ENCODE measurements at places on chromosomes 6 and 20.

DNA sequence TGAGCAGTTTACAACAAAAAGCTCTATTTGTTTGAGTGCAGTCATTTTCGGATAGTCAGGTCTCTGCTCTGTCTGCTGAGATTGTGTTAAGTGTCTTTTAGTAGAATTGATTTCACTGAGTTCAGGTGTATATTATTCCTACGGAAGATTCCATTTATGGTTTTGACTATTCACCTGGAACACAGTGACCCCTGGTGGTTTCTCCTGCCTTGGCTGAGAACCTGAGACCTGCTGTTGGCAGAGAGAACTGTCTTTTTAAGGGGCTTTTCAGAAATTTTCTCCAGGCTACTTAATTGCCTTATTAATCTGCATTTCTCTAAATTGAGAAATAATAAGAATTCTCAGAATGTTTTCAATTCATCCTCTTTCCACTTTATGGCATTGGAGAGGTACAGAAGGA is 508.0 kb downstream of the TBC1D32 start:
- no peak for DNase-seq

DNA sequence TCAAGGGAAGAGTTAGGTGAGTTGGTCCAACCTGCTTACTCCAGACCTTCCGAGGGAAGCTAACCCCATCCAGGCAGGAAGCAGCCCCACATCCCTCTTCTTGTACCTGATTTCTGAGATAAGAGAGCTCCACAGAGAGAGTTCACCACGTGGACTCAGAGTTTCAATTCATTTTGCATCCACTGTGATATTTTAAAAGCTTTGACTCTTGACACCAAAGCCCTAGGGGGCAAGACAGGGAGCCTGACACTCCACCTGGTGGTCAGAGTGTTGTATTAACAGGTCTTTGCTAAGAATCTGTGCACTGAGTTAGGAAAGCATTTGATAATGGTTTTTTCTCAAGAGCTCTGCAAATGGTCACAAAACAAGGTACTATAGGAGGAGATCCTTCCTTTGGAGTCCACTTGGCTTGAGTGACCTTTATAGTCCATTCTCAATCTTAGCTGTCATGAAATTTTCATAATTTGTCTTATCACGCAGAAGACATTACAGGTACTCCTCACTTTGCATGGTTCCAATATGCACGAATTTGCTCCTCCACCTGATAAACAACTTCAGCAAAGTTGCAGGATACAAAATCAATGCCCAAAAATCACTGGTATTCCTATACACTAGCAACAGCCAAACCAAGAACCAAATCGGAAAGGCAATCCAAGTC is 56.2 kb upstream of the RIPOR2 start:
- peak; percentile 49 for DNase-seq

- no peak for DNase-seq
These were observed 236.4 kb downstream of the ARHGAP18 start for GRCh38 chr6:129473546-129473945.

DNA sequence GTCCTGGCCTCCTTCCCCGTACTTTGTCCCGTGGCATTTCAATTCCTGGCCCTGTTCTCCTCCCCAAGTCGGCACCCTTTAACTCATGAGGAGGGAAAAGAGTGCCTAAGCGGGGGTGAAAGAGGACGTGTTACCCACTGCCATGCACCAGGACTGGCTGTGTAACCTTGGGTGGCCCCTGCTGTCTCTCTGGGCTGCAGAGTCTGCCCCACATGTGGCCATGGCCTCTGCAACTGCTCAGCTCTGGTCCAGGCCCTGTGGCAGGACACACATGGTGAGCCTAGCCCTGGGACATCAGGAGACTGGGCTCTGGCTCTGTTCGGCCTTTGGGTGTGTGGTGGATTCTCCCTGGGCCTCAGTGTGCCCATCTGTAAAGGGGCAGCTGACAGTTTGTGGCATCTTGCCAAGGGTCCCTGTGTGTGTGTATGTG is 58.5 kb downstream of the SRC start:
- DNase-seq, result no peak

DNA sequence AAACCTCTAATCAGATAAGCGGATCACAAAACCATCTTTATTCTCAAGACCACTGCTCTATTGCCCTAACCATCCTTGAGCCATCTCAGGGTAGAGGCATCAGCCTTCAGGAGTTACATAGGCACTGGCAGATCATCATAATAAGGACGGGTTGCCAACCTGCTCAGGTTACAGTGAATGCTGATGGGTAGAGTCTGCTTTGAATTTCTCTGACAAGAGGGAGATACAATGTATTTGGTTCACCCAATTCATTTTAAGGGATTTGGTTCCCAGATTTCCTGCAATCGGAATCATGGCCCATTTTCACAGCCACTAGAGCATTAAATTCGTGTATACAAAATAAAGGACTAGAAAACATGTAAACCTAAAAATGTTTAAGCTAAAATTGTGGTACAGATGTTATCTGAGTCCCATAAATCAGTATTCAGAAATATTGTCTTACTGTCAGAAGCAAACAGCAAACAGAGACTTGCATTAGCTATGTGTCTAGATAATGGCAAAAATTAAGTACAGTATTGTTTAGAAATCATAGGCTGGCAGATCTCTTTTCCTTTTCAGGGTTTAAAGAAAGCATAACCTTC is 41.9 kb upstream of the TMEM170B start:
- no peak for DNase-seq

- DNase-seq, result no peak
These were observed 7.7 kb upstream of the SEC63 start for GRCh38 chr6:107965746-107966145.

DNA sequence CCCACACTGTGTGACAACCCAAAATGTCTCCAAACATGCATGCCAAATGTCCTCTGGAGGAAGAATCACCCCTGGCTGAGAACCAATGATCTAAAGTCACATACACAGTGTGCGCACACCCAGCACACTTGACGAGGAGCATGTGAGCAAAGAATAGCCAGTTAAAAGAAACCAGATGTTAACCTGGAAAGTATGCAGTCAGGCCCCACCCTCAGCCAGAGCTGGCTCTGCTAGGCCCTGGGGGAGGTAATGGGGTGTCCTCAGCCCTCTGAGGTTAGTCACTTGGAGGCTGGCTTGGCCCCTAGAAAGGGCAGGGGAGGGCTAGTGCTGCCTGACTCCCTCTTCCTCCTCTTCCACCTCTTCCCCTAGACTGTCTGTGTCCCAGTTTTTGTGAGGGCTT is 15.2 kb upstream of the GUCA1A start:
- no peak for DNase-seq

DNA sequence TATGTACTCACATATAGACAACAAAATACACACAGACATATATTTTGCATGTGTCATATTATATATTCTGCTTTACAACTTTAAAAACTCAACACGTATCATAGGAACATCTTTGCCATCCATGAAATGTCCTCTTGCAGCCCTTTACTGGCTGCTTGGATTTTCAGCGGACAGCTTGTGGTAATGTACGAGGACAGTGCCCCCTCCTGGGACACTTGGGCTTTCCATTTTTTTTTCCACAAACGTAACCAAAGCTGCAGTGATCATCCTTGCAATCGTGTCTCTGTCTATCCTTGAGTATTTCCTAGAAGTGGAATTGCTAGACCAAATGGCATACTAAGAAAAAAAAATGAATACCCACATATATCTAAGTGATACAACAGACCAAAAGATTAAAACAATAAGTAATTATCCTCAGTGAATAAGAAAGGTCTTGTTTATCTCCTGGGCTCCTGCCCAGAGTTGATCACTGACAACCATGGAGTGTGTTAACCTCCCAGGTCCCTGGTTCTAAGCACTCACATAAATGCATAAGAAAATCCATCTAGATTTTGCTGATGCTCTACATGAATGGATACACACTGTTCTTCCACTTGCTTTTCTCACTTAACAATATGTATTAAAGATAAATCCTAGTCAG is 18.1 kb downstream of the BPI start:
- DNase-seq, result no peak

DNA sequence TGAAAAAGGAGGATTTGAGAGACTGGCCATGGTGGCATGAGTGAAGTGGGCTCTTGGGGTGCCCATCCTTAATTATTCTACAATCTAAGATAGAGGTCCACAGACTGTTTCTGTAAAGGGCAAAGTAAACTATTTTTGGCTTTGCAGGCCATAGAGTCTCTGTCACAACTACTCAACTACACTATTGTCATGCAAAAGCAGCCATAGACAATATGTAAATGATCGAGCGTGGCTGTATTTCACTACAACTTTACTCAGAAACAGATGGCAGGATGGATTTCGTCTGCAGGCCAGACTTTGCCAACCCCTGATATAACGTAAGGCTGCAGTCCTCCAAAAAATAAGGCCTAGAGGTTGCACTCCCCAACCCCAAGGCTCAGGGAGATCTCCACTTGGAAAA is 58.2 kb upstream of the NAA20 start:
- DNase-seq, result no peak

DNA sequence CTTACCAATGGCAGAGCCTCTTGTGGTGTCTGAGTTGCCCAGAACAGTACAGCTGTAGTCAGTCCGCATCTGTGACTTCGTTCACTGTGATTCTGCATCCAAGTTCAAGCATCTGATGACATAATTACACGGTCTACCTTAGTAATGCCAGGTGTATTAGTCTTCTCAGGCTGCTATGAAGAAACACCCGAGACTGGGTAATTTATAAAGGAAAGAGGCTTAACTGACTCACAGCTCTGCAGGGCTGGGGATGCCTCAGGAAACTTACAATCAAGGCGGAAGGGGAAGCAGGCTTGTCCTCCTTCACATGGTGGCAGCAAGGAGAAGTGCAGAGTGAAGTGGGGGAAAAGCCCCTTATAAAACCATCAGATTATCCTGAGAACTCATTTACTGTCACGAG is 163.9 kb upstream of the SULF2 start:
- no peak for DNase-seq

DNA sequence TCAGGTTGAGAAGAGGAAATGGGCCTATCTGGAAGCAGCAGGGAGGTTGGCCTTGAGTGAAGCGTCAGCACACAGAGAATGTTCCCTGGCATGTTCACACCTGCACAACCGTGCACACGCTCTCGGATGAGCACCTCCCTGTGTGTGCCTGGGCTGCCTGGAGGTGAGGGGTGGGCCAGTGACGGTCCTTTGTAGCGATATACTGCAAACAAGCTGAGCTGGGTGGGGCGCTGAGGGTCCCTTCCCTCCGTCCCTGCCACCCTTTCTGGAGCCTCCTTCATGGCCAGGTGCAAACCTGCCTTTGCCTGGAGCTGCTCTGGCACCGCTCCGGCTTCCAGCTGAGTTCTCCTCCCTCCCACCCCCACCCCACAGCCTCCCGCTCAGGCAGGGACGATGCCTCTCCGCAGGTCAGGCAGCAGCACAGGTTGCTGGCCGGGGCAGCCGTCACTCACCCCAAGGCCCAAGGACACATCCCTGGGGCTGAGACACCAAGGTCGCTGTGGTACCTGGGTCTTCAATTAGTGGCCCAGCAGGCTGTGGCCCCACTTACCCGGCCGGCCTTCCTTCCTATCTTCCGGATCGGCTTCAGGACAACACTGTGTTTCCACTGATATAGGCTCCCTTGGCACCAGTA is 111.6 kb downstream of the ERMARD start:
- DNase-seq, result no peak

- no peak for DNase-seq
These were observed 292.6 kb upstream of the MARCKS start for GRCh38 chr6:113564371-113565171.

DNA sequence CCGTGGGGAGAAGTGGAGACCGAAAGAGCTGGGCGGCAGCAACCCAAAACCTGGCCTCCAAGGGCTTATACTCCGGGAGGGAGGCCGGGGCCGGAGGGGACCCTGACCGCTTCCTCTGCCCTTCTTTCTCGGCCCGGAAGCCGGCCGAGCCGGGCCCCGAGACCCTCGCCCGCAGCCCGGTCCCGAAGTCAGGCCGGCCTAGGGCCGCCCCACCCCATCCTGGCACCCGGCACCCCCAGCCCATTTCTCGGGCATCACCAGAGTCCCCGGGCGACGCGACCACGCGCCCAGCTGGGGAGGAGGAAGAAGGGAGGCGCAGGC is 572 bp upstream of the ZDHHC14 start:
- DNase-seq, result no peak

DNA sequence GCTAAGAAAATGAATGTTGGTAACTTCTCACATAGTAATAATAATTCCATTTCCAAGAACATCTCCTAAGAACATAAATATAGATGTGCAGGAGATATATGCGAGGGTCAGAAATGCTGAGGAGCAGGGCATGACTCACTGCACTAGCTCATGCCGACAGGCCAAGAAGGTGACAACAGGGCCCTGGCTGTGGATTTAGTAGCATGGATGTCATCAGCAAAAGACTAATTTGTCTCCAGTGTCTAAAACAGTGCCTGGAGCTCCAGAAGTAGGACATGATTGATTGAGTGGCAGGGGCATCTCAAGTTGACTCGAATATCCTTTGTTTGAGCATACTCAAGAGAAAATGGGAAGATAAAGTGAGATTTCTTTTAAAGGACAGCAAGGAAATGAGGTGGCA is 207.0 kb upstream of the FOXA2 start:
- DNase-seq, result no peak

- DNase-seq, result no peak
These were observed 606 bp upstream of the ULBP1 start for GRCh38 chr6:149963212-149963461.

DNA sequence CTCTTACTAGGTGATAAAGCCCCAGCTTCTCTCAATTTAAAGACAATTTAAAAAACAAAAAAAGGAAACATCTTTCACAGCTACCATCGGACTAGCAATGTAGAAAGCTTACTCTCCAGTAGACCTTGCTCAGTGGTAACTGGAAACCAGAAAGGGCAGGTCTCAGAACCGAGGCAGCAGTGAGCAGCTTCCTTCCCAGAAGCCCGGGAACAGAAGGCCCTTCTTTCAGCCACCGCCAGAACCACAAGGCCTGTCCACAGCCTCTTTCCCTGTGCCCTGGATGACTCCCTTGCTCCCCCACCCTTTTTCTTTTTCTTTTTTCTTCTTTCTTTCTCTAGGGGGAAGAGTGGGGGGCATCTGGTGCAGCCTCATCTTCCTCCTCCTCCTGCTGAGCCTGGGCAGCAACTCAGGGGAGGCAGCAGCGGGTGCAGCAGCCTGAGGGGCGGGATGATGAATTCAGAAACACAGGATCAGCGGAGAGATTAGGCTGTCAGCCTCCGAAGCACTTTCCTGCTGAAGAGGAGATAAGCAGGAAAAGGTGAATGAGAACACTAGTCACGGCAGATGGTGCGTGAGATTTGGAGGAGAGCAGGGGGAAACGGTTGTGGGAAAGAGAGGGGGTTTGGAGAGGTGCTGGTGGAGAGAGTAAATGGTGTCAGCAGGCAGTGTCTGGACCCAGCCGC is 158.5 kb downstream of the ID4 start:
- DNase-seq, result no peak

GRCh38 chr20:62914970-62915457 is 11.3 kb downstream of the DIDO1 start:
- no peak for DNase-seq

DNA sequence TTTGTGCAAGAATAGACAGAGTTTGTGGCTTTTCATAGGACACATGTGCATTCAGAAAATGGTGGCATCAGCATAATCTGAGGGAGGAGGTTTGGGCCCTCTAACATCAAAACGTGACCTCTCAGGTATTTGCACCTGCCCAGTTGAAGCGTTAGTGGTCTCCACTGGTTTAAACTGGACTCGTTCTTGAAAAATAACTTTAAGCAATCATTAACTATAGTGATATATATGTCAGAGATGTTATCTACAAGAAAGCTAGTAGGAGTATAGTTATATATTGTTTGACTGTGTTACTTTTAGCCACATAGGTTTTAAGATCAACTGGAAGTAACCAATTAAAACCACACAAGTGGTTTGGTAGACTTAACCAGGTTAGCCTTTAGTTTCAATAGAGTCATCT is 607.4 kb downstream of the MAFB start:
- DNase-seq, result no peak
